ENCODE measurements at places on chromosomes 1 and 21. TPM values are rescaled to one million over a fixed set of nuclear protein-coding genes. Genes with fewer than 3 reads are reported as not detected.

Gene SLC35F3
- total RNA-seq = 18.1 TPM

Gene BRDT
- total RNA-seq = not detected

Gene CD164L2
- not detected for total RNA-seq

Gene LCE6A
- not detected for total RNA-seq

Gene ACTL8
- not detected for total RNA-seq

Gene OR2L3
- total RNA-seq = not detected

Gene PRAMEF14
- total RNA-seq = not detected

Gene SLC2A5
- total RNA-seq = not detected

Gene CELSR2
- total RNA-seq = 5.0 TPM

Gene SIPA1L2
- total RNA-seq = 0.67 TPM

Gene USP1
- 65.7 TPM for total RNA-seq

Gene C1orf87
- total RNA-seq = not detected

All from activated naive CD4-positive, alpha-beta T cell treated with anti-CD3 and anti-CD28 coated beads, Interleukin-2, amount 10 ng/mL, durations not matched to agents 5 hours and 36 hours (primary cell).